ENCODE measurements at places on chromosomes 2 and 18.
A peak's percentile ranks its signal among the peaks of the same experiment; 100 is the strongest.

GRCh38 chr2:100813527-100813926 is 6.4 kb upstream of the NPAS2 start:
- no peak for DNase-seq

DNA sequence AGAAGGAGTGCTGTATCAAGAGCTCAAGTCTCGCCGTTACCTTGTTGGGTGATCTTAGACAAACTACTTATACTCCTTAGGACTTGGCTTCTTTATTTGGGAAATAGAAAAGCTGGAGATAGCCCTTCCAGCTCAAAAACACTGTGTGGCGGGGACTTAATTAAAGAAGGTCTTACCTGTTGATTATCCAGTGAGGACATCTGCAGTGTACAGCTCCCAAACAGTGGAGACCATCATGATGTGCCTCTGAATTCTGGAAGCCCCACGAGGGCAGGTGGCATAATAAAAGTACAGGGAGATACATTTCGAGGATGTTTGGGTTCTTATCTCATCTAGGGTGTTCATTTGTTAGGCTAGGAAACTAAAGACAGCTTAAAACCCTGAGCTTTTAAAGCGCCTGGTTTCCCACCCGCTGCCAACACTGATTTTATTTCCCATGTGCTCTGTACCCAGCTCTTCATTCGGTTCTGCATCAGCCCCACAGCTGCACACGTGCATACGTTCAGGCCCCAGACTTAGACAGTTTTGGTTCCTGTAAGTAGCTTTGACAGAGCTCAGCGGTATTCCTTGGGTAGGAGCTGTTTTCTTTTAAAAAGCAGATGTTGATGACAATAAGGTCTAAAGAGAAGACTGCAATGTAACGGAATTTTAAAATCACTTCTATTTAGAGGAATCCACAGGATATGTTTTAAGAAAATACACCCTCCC is 80.5 kb upstream of the SIX2 start:
- DNase-seq, result no peak

- peak; percentile 64 for DNase-seq
Measured at GRCh38 chr18:35933982-35934381, 38.5 kb upstream of the RMP24 start.

GRCh38 chr2:37767959-37768925 is 96.8 kb upstream of the CDC42EP3 start:
- DNase-seq, result no peak

- no peak for DNase-seq
Measured at GRCh38 chr2:8121022-8121825, 560.6 kb upstream of the ID2 start.

DNA sequence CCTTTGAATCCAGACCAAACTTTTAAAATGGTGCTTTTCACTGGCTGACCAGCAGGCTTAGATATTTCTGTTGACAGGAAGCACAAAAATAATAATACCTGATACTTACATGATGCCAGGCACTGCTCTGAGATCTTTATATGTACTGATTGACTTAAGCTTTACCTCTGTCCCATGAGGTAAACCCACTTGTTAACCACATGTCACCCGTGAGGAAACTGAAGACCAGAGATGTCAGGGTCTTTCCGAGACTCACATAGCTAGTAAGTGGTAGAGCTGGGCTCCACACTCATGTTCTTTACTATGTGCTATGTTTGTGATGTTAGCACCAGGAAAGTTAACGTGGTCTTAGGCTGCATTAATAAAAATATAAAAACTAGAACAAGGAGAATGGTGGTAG is 297.7 kb downstream of the PLCL1 start:
- no peak for DNase-seq

GRCh38 chr2:11862049-11862448 is 115.6 kb downstream of the LPIN1 start:
- no peak for DNase-seq

DNA sequence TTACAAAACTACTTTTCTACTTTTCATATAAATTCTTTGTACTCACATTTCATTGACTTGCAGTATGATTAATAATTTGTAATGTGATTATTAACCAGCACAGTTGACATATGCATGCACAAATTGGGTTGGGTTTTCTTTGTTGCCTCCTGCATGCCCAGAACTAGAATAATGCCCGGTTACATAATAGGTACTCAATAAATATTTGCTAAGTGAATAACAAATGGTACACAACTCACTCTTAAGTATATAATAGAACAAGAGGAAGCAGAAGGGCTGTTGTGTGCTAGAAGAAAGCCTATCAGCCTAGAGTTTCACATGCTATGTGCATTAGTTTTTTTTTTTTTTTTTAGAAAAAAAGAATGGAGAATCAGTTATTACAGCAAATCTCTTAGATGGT is 9.3 kb downstream of the RDH14 start:
- no peak for DNase-seq

- DNase-seq, result no peak
Measured at GRCh38 chr18:23136326-23137096, 1.2 kb downstream of the CABLES1 start.

DNA sequence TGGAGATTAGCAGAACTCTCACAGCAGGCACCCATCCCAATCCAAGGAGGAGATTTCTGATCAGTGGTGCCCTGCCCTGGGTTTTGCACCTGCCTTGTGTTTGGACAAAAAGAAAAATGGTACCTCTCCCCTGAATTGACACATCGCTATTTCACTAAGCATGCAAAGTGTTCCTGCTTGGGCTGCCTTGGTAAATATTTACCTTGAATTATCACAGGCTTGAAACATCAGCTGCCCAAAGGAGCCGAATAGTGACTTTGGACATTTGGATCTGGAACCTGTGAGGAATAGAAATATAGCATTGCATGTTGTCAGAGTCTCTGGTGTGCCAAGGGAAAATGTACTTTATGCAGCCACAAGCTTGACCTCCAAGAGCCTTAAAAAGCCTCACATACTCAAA is 926.4 kb upstream of the FANCL start:
- DNase-seq, result no peak

GRCh38 chr18:24364177-24364576 is 33.4 kb downstream of the OSBPL1A start:
- no peak for DNase-seq

DNA sequence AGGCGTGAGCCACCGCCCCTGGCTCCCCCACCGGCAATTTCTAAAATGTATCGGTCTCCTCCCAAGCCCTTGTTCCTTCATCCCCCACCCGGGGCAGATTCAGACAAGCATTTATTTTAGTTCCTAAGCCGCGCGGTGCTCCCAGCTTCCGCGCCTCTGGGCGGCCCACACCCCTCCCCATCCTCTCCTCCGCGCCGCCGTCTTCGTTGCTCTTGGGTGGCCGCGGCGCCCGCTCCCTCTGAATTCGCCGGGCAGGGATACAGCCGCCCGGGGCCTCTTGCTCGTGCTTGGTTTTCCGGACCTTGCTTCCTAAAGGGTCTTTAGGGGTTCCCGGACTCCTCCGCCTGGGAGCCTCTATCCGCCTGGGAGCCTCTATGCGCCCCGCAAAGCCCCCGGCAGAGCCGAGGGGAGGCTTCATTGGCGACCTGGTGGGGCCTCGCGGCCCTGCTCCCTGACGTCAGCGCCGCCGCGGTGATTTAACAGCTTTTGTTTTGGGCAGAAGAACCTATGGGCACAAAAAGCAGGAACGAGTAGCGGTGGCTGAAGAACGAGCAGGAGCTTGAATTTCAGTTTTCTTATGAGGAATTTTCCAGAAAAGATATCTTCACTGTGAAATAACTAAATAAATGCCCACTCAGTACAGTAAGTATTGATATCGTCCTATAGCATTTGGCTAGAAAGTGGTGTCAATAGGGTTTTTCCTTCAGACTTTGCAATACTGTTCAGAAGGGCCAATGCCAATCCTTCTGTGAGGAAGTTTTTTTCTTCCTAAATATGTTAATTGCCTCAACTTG is 37.3 kb downstream of the PRKRA start:
- DNase-seq, result peak; percentile 63

- DNase-seq, result no peak
Measured at GRCh38 chr2:215917953-215918620, 95.3 kb downstream of the MREG start.

- DNase-seq, result no peak
Measured at GRCh38 chr18:5419030-5419429, 123.5 kb upstream of the ZBTB14 start.

GRCh38 chr2:2826621-2827020 is 495.5 kb upstream of the MYT1L start:
- DNase-seq, result no peak

GRCh38 chr2:33273479-33273878 is 203.0 kb upstream of the RASGRP3 start:
- no peak for DNase-seq

GRCh38 chr2:167825664-167826063 is 421.7 kb downstream of the STK39 start:
- DNase-seq, result no peak

GRCh38 chr18:2884706-2885285 is 38.0 kb downstream of the EMILIN2 start:
- no peak for DNase-seq

DNA sequence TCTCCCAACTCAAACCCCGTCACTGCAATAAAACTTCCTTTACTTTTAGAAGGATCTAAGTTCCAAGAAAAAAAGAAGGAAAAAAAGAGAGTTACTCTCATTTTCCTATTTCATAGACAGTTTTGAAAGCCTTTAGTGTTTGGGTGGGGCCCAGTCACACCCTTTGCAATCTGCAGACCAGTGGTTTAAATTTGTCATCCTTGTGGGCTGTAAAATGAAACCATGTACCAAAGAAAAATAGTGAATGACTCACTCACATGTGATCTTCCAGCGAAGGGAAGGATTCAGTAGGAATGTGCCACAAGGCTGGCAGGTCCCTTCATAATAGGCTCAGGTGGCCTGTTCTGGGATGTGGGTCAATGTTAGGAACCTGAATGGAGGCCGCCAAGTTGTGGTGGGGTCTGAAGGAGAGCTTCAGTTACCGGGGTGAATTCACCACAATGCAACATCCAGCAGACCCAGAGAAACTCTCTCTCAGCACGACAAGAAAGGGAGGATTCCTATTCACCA is 28.3 kb downstream of the ANXA4 start:
- no peak for DNase-seq

DNA sequence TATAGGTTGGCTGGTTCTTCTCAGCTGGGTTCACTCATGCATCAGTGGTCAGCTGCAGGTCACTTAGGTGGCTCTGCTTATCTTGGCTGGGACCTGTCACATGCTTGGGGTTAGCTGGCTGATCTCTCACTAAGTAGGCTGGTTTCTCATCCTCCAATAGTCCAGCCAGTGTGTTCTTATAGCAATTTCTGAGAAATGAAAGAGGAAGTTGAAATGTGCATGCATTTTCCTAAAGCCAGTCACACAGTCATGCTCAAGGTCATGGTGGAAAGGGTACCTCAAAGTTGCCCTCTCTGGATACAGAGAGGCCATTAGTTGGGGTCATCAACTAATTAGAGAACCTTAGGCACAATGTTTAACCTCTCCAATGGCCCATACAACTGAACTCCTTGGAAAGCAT is 64.4 kb downstream of the KLHL29 start:
- no peak for DNase-seq

- no peak for DNase-seq
Measured at GRCh38 chr2:78029392-78029995, 507.3 kb upstream of the LRRTM4 start.

- DNase-seq, result no peak
Measured at GRCh38 chr2:5479265-5479928, 212.8 kb upstream of the SOX11 start.

GRCh38 chr2:75466708-75467311 is 93.9 kb downstream of the EVA1A start:
- peak; percentile 6 for DNase-seq

DNA sequence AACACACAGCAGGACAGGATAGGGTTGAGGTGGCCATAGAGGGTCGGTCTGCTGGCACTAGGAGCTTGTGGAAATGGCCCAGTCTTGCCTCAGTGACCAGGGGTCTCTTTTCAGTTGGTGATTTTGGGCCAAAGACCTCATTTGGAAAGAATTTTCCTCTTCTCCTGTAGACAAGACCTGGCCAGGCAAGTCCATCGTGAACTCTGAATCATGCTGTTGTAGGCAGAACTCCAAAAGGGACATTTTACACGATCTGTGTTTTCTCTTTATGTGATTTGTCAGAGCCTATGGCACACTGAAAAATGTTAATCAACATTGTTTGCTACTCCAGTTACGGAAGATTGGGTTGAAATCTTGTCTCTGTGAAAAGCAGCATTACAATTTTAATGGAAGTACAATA is 126.1 kb upstream of the PXDN start:
- DNase-seq, result no peak

GRCh38 chr2:186827411-186827810 is 21.6 kb downstream of the ZSWIM2 start:
- DNase-seq, result no peak

- DNase-seq, result no peak
Measured at GRCh38 chr2:44286884-44287638, 11.8 kb downstream of the SLC3A1 start.

DNA sequence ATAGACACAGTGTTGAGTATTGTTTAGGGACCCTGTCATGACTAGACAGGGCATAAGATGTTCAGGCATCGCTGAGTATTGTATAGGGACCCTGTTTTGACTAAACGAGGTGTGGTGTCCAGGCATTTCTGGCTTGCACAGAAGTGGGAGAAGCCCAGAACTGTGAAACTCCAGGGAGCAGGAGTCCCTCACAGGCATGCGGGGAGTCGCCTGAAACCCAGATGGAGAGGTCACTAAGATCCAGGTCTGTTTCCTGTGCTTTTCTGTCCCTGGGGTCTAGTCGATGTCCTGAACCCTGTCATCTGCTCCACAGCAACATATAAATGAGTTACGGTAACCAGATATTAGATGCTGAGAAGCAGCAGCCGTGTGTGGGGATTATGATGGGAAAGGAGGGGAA is 469.0 kb upstream of the SALL3 start:
- DNase-seq, result no peak

DNA sequence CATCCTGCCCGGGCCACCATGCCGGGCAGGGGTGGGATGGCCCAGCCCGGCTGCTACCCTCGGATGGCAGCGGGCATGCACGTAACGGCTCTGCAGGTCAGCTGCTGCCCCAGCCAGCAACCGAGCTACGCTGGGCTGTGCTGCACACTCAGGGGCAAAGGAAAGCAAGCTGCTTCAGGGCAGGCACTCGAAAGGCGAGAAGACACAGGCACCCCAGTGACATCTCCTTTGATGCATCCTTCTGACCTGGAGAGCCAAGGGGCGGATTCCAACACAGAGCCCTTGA is 8.8 kb downstream of the HDAC4 start:
- DNase-seq, result no peak

- DNase-seq, result no peak
Measured at GRCh38 chr2:120943403-120944034, 207.9 kb downstream of the GLI2 start.

- DNase-seq, result no peak
Measured at GRCh38 chr2:80370375-80371009, 65.9 kb upstream of the LRRTM1 start.

GRCh38 chr2:169110419-169110818 is 41.1 kb downstream of the DHRS9 start:
- no peak for DNase-seq

All from NCI-H1930 (cell line).